Left lung (tissue), 14 donors: ENCODE measurements at places on chromosomes 7 and 10.

DNA sequence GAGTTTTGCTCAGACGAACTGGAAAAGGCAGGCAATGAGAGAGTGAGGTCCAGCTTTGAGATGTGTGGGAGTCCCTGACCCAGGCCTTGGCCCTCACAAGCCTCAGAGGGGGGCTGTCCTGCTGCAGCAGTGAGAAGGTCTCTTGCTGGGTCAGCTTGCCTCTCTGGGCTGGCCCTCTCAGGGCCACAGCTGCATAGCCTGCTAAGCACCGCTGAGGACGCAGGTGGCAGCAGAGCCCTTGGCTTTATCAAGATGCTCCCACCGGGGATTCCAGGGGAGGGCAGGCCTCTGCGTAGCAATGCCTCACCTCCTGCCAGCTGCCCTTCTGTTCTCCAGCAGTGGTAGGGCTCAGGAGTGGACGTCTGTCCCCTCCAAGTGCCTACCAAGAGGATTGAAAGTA is 128.7 kb downstream of the COBL start:
- no peak for DNase-seq

- DNase-seq = no peak
Measured at GRCh38 chr10:97590748-97591495, 1.4 kb downstream of the C10orf62 start.

GRCh38 chr7:98795741-98796493 is 73.9 kb downstream of the TMEM130 start:
- DNase-seq = no peak

- DNase-seq = peak; percentile 90
Measured at GRCh38 chr7:74587435-74588126, 69.9 kb upstream of the GTF2I start.

DNA sequence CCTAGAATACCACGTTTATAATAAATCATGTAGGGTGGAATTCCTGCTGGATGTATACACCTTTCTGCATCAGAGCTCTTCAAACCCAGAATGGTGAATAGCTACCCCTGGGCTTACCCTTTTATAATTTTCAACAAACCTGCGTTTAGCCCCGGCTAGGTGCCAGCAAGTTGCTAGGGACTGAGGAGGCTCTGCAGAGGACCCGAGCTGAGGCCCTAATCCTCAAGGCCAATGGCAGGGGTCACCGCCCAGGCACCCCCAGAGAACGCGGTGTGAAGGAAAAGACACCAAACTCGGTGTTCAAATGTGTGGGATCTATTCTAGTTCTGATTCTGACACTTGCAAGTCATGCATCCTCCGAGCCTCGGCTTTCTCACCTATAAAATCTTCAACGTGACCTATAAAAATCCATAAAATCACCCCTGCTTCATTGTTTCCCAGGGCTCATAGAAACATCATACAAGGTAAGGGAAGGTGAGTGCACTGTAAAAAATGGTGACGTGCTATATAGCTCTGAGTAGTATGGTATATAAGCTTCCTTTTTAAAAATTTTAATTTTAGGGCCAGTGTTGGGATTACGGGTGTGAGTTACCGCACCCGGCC is 2.5 kb upstream of the ANXA11 start:
- no peak for DNase-seq
